ENCODE measurements at places on chromosomes 12 and 14. TPM values are rescaled to one million over a fixed set of nuclear protein-coding genes. Genes with fewer than 3 reads are reported as not detected.

Gene EXD2
- polyA plus RNA-seq: 13.9 TPM

Gene CAPZA3
- polyA plus RNA-seq: not detected

Gene TMEM179
- polyA plus RNA-seq: 0.63 TPM

Gene KLHL33
- polyA plus RNA-seq: not detected

- no peak for DNase-seq
These were observed 23.0 kb downstream of the ZBTB39 start for GRCh38 chr12:56983386-56983785.

DNA sequence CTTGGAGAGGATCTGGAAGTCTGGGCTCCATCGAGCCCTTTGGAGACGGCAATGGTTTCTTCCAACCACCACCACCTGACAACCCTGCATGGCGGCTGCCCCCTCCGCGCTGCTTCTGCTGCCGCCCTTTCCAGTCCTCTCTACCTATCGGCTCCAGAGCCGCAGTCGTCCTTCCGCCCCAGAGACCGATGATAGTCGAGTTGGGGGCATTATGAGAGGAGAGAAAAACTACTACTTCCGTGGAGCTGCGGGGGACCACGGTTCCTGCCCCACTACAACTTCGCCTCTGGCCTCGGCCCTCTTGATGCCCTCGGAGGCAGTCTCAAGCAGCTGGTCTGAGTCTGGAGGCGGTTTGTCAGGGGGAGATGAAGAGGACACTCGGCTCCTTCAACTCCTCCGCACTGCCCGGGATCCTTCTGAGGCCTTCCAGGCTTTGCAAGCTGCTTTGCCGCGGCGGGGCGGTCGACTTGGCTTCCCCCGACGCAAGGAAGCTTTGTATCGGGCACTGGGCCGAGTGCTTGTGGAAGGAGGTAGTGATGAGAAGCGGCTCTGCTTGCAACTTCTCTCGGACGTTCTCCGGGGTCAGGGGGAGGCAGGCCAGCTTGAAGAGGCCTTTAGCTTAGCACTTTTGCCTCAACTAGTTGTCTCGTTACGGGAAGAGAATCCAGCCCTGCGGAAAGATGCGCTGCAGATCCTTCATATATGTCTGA, 499 bp downstream of the TOGARAM1 start:
- no peak for DNase-seq

DNA sequence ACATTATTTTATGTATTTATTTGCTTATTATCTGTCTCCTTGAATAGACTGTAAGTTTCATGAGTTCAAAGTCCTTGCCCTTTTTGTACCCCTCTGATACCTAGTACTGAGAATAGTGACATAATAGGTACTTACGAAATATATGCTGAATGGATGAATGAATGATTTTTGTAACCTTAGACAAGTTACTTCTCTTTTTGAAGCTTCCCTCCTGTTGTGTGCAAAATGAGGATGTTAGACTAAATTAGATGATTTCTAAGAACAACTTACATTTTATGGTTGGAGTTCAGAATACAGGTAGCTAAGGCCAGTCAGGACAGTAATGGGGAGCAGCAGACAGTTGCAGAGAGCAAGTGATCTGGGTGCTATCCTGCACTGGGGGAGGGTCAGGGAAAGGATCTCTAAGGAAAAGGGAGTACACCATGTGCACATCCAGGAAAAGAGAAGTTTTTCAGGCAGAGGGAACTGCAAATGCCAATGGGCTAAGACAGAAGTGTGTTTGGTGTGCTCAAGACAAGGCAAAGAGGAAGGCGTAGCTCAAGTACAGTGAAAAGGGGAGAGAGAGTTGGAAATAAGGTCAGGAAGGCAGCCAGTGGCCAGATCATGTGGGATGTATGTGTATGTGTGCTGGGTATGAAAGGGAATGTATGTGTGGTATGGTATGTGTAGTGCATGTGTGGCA, 59.4 kb upstream of the AMIGO2 start:
- no peak for DNase-seq

DNA sequence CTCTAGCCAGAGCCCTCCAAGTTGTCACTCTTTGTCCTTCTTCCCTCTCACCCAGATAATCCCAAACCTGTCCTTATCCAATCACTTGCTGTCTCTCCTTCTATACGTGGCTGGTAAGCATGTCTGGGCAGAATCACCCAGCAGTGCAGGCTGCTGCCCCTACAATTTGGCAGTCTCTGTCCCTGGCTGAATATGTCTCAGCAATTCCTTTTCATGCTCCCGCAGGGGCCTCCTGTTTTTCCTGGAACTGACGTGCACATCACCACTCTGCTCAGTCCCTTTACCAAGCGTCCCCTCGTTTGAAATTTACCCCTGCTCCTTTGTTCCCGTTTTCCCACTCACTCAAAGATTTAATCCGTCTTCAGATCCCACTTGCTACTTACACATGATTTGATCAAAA, 80.0 kb downstream of the ST8SIA1 start:
- no peak for DNase-seq

- DNase-seq: no peak
These were observed 763.4 kb downstream of the LRFN5 start for GRCh38 chr14:42370056-42370455.

GRCh38 chr12:8841778-8842177, 19.4 kb downstream of the A2ML1 start:
- no peak for DNase-seq

GRCh38 chr12:44531320-44531971, 344.7 kb downstream of the NELL2 start:
- DNase-seq: no peak

GRCh38 chr12:116924558-116925453, 14.1 kb downstream of the FBXW8 start:
- no peak for DNase-seq

- no peak for DNase-seq
These were observed 15.1 kb downstream of the ZDHHC22 start for GRCh38 chr14:77126461-77126990.

- DNase-seq: peak; percentile 81
These were observed 25.6 kb upstream of the UBC start for GRCh38 chr12:124940143-124940392.

GRCh38 chr12:49288412-49288853, 6.5 kb upstream of the PRPH start:
- DNase-seq: peak; percentile 66

DNA sequence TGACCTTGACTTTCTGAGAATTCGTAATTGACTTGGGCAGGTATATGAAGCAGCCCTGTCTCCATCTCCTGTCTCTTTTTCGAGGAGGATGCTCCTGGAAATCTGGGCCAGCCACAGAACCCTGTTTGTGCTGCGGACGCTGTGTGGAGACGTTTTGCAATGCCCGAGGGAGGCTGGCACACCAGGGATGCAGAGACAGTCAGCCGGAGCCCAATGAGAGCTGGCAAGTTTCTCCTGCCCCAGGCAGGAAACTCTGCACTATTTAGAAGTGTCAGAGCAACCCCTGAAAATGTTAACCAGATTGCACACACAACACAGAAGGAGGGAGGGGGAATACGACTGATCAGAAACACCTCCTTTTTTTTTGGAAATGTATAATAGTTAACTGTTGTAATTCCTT, 103.2 kb upstream of the DYRK2 start:
- DNase-seq: no peak

DNA sequence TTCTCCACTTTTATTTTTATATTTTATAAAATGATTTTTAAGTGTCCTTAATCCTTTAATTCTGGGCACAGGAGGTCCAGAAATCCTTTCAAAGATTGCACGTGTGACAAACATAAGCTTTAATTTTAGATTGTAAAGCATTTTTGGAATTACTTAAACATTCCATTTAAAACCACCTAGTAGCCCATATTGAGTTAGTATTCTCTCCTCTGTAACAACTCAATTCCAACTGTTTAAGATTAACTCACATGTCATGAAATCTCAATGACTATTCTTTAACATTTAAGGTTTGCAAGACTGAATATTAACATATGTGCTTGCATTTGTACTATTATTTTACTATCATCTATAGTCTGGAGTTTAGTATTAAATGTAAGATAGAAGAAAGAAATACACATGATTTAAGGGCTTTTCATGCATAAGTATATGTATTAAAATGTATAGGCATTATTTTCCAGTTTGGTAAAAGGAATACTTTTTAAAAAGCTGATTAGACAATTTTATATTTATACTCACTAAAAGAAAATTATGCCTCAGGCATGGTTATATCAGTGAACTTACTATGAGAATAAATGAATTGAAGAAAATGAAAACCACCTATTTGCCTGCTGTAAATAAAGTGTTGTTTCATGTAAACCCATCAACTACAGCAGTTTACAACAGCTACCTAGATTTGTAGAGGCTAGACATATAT, 776.9 kb downstream of the SLC6A15 start:
- no peak for DNase-seq

DNA sequence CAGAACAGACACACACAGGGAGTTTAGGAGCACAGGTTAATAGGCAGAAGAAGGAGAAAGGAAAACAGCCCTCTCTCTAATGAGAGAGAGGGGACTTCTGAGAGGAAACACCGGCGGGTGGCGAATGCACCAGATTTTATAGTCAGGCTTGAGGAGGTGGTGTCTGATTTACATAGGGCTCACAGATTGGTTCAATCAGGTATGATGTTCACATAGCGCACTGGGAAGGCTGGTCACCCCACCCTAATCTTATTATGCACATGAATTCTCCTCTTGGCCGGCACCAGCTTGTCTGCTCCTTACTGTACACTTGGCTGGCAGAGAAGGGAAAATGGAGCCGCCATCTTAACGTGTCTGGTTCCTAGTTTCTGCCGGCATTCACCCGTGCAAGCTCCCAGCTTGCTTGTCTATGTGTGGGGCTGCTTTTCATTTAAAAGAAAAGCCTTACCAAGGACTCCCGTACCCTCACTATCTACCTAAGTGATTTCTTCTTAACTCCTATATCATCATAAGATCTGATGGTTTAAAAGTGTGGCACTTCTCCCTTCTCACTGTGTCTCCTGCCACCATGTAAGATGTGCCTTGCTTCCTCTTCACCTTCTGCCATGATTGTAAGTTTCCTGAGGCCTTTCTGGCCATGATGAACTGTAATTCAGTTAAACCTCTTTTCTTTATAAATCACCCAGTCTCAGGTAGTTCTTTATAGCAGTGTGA, 15.1 kb downstream of the BCAT1 start:
- no peak for DNase-seq

GRCh38 chr14:72606879-72607278, 287.0 kb downstream of the DPF3 start:
- DNase-seq: no peak

GRCh38 chr12:47356129-47356700, 276.5 kb upstream of the AMIGO2 start:
- no peak for DNase-seq

All from A549 (cell line).